ENCODE measurements at places on chromosomes 4 and X.

DNA sequence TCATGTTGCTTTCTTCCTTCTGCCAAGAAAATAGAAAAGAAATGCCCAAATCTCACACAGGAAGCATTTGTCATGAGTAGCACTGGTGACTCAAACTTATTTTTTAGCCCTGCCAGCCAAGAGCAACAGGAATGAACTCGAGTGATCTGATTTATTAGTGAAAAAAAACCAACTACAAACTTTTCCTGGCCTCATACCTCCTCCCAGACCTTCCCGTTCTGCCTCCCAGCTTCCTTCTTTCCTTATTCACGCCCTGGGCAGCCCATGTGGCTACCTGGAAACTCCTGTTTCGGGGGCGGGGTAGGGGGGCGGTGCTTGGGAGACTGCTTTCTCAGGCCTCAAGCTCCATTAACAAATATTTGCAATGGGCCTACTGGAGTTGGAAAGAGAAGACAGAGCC lies 178.5 kb downstream of the NHS start:
- no peak for DNase-seq

- DNase-seq: no peak
These were observed 49.3 kb downstream of the ELOVL6 start for GRCh38 chr4:110149089-110149488.

DNA sequence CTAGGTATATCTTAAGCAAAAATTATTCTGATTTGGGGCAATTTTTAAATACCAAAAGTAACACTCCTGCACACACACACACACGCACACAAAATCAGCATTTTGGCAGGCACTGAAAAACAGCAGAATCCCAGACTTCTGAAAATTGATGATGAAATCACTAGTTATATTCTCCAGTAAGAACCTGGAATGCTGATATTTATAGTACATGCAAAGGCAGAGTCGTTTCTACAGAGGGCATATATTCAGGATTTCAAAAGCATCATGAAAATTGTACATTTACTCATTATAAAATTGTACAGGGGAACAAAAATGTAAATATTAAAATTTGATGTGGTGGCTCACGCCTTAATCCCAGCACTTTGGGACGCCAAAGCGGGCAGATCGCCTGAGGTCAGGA lies 352.5 kb upstream of the PITX2 start:
- no peak for DNase-seq

- DNase-seq: no peak
These were observed 6.8 kb downstream of the PTCHD1 start for GRCh38 chrX:23341452-23341851.

- DNase-seq: no peak
These were observed 4.7 kb upstream of the TCEAL1 start for GRCh38 chrX:103624111-103624510.

DNA sequence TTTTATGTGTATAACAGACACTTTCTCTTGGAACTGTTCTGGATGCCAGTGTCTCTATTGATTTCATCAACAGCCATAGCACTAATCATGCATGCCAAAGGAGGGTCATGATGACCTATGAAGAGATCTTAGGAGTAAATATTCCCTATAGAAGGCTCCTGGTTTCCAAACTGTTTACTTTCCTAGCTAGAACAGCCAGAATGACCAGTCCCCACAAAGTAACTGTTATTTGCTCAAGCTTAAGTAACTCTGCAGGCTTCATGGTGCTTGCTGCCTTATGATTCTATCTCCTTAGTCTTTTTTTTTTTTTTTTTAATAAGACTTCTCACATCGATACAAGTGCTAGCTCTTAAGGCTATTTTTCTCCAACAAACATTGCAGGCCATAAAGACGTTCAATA lies 12.4 kb downstream of the S100G start:
- DNase-seq: no peak

GRCh38 chr4:138055890-138056289 lies 186.3 kb downstream of the SLC7A11 start:
- DNase-seq: no peak

DNA sequence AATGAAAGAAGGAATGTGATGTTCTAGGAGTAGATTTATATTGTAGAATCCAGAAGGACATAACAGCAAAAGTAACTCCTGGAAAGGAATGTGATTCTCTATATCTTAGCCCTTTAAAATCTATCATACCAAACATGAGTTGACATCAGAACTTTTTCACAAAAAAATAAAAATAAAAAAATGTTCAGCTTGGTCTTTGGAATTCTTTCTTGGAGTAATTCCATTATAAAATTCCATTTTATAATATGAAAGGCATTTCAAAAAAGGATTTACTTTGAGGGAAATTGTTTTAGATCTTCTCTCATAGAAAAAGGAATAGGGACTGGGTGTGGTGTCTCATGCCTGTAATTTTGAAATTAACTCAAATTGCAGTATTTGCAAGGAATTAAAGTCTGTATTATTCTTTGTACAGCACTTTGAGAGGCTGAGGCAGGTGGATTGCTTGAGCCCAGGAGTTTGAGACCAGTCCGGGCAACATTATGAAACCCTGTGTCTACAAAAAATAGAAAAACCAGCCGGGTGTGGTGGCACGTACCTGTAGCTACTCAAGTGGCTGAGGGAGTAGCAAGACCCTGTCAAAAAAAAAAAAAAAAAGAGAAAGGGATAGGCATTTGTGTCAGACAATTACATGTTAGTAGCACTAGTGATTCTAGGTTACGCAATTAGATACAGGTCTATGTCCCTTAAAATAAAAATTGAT lies 134.9 kb downstream of the SLC4A4 start:
- no peak for DNase-seq

DNA sequence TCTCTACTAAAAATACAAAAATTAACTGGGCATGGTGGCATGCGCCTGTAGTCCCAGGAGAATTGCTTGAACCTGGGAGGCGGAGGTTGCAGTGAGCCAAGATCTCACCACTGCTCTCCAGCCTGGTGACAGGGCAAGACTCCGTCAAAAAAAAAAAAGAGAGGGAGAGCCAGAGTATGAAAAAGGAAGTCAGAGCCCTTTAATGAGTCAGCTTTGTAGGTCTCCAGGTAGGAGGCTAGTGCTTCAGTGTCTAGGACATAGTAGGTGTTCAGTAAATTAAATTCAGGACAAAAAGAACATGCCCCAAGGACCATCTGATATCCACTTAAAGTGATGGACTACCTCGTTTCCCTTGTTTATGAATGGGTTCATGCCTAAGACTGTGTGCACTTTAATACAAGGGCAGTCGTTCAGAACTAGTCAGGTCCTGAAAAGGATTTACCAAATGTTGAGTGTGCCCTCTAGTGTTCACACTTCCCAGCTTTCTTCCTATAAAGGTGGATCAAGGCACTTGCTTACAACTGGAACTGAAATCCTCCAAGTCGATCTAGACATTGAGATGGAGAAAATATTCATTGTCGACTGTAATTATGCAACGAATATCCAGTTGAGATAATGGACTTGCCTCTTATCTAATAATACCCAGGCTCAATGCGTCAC lies 29.0 kb downstream of the F9 start:
- DNase-seq: no peak

- DNase-seq: no peak
These were observed 175.3 kb downstream of the MAML3 start for GRCh38 chr4:139978692-139979091.

GRCh38 chr4:76388160-76388908 lies 32.6 kb downstream of the CCDC158 start:
- DNase-seq: no peak

DNA sequence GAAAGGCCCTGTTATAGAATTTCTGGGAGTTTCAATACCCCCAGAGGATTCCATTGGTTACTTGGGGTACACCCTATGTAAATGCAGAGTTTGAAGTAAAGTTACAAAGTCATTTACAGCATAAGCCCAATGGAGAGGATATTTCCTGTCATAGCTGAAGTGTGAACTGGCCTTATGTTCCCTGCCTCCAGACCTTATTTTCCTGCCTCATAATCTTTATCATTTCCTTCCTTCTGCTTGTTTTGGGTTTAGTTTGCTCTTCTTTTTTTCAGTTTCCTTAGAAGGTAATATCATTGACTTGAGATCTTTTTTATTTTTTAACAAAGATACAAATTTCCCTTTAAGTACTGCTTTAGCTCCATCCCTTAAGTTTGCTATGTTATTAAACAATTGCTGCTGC lies 85.4 kb downstream of the PPEF1 start:
- no peak for DNase-seq

- no peak for DNase-seq
These were observed 154.5 kb downstream of the GASK1B start for GRCh38 chr4:158018221-158018830.

- DNase-seq: no peak
These were observed 3.8 kb downstream of the MBTPS2 start for GRCh38 chrX:21843179-21843578.

DNA sequence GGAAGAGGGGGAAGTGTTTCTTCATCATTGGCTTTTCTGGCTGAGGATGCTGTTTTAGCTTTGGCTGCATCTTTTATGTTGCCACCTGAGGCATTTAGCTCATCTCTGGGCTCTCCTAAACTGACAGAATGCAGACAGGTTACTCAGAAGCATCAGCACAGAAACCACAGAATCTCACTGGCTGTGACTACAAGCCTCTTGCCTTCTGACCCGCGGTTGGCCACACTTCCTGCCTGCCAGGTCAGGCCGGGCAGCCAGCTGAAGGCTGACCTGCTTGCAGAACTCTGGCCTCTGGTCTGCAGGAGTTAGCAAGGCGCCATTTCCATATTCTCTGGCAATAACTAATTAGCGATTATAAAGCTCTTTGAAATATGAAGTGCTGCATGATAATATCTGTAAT lies 366.5 kb downstream of the MID1IP1 start:
- no peak for DNase-seq

GRCh38 chr4:120540625-120541024 lies 381.9 kb downstream of the PRDM5 start:
- DNase-seq: no peak

GRCh38 chrX:101397779-101398178 lies 7.0 kb downstream of the RPL36A start:
- no peak for DNase-seq

DNA sequence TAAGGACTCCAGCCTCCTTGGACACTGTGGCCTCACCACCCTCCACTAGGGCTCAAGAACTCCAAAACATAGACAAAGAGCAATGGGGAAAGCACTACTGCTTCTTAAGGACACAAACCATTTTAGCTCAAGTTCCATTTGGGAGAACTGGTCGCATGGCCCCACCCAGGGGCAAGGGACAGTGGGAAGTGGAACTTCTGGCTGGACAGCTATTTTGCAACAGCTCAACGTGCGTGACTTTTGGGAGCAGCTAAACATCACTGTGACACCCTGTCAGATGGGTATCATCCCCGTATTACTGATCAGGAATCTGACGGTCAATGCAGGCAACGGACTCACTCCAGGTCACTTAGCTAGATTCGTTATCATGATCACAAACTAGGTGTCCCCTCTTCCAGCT lies 9.0 kb upstream of the GLOD5 start:
- DNase-seq: no peak

DNA sequence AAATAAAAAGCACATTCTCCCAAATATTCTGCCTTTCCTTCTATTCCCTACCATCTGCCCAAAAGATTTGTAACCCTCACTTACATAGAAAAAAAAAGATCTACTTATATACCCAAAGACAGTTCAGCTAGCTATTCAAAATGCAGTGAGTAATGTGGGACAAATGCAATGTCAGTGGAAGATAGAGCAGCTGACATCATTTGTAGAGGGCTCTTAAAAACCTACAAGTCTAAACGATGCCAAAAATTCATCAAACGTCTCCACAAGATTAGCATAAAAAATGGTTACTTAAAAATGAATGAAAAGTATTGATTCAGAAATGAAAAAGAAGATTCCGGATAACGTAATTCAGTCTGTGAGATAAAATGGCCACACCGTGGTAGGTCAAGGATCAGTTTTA lies 96.5 kb downstream of the ASB9 start:
- no peak for DNase-seq

DNA sequence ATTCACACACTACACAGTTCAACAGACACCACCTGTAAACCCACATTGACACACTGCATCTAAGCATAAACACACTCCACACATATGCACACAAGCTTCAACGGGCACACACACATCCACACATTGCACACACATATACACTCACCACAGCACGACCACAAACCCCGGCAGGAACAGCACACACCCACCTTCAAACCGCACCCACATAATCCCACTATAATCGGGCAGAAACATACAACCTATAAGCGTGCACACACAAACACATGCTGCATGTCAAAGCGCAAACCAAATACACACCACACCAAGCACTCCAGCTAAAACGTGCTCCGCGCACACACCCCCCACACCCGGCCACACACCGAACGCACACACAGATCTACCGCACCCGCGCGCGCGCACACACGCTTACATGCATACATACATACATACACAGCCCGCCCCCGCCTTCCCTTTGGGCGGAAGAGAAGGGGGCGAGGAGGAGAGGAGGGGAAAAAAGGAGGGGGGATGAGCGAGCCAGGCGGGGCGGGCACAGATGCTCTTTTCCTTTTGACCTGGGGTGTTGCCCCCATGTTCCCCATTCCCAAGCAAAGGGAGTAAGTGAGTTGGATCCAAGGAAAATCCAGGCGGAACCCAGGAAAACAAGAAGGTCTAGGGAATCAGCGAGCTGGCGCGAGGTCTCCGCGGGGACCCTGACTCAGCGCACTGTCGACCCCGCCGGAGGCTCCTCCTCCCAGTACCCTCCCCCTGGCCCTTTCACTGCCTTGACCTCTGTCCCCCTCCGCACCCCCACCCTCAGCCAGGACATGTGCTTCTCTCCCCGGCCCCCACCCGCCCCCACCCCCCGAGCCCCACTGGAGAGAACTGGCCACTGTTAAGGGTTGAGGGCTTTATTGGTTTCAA lies 9.9 kb downstream of the ARHGAP36 start:
- no peak for DNase-seq

GRCh38 chr4:145734576-145735346 lies 54.8 kb downstream of the C4orf51 start:
- peak; percentile 88 for DNase-seq

GRCh38 chr4:167221084-167221483 lies 13.2 kb downstream of the SPOCK3 start:
- no peak for DNase-seq

- DNase-seq: no peak
These were observed 476.7 kb upstream of the ATOH1 start for GRCh38 chr4:93351846-93352245.

- DNase-seq: no peak
These were observed 21.1 kb downstream of the CASP3 start for GRCh38 chr4:184628103-184628502.

GRCh38 chrX:49039598-49040375 lies 3.4 kb downstream of the TFE3 start:
- DNase-seq: peak; percentile 42

DNA sequence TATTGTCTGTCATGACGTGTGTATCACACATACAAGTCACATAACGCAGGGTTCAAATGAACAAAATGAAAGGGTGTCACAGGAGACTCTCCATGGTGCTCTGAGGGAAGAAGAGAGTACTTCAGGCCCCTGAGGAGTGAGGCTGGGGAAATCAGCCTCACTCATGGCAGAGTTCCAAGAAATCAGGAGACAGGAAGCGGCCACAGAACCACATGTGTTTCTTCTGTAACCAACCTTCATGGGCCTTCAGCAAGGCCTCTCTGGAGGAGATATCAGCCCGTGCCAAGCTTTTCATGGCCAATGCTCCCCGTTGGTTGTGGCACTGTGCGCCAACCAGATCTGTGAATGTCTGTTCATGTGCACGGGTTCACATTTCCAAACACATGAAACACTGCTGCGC lies 76.0 kb downstream of the NAT8L start:
- no peak for DNase-seq

GRCh38 chrX:24796204-24796603 lies 102.5 kb downstream of the POLA1 start:
- DNase-seq: no peak

Measured in thoracic aorta (tissue), 2 donors.